Lower leg skin (tissue), 4 donors: ENCODE measurements at places on chromosomes 6 and 20.

DNA sequence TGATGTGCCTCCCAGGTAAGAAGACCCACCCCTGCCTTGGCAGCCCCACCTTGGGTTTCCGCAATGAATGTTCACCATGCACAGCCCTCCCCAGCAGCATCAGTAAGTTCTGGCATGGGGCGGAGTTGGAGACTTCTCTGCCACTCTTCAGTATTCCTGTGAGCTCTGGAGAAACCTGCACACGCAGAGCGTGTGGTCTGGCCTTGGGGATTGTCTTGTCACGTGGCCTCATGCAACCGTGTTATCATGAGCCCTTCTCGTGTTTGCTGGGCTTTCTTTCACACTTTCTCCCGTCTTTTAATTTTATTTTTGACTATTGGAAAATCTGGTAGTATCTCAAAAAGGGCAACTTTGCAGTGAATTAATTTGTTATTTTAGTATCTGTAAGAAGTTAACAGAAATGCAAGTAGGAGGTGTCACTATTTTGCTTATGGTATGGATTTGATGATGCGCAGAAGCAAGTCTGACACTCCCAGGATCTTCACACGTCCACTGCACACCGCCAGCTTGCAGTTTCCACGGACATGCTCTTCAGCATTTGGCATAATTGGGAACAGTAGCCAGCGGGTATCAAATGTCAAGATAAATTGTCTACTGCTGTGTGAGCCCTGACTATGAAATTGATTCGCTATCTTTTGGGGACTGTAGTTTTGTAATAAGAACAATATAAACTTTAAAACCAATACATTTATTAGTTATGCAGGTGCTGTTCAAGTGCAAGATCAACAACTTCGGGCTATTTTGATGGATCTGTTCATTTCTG lies 463.5 kb downstream of the QKI start:
- no peak for DNase-seq

GRCh38 chr6:127121637-127121960 lies 3.1 kb downstream of the RSPO3 start:
- no peak for DNase-seq

GRCh38 chr6:67679566-67680296 lies 955.4 kb upstream of the ADGRB3 start:
- DNase-seq: no peak

DNA sequence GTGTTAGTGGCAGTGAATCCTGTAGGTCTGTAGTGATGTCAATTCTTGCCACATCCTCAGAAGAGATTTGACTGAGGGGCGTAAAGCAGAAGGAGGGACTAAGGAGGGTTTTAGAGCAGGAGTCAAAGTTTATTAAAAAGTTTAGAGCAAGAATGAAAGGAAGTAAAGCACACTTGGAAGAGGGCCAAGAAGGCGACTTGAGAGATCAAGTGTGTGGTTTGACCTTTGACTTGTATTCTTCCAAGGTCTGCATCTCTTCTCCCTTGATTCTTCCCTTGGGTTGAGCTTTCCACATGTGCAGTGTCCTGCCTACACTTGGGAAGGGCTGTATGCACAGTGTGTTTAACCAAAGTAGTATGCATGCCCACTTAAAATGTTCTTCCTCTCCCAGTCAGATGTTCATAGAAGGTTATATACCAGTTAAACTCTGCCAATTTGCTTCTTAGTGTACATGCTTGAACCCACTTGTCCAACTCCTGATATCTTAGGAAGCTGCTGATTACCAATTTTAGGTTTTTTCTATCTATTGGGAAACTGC lies 627.6 kb downstream of the MMUT start:
- no peak for DNase-seq

- DNase-seq: no peak
Measured at GRCh38 chr6:110810896-110811586, 4.2 kb downstream of the CDK19 start.

- no peak for DNase-seq
Measured at GRCh38 chr6:27562027-27562410, 89.1 kb upstream of the ZNF184 start.

GRCh38 chr6:169092375-169092774 lies 161.3 kb downstream of the THBS2 start:
- no peak for DNase-seq

GRCh38 chr20:33415948-33416347 lies 14.6 kb upstream of the CDK5RAP1 start:
- no peak for DNase-seq

DNA sequence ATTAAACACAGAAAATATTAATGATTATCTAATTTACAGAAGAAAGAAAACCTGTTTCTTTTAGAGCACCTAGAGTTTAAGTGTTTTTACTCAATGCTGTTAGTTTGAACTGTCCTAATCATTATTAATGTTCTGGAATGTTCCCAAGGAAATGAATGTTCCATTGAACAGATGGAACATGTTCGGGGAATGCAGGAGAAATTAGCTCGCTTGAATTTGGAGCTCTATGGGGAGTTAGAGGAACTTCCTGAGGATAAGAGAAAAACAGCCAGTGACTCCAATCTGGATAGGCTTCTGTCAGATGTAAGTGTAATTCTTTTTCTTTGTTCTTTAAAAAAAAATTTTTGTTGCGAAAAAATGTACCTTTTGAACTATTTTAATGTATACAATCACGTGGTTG lies 10.8 kb upstream of the ECT2L start:
- DNase-seq: no peak

GRCh38 chr6:157305670-157306653 lies 17.4 kb downstream of the TMEM242 start:
- DNase-seq: no peak
